ENCODE measurements at places on chromosomes 2 and 18. TPM values are rescaled to one million over a fixed set of nuclear protein-coding genes. Genes with fewer than 3 reads are reported as not detected.

DNA sequence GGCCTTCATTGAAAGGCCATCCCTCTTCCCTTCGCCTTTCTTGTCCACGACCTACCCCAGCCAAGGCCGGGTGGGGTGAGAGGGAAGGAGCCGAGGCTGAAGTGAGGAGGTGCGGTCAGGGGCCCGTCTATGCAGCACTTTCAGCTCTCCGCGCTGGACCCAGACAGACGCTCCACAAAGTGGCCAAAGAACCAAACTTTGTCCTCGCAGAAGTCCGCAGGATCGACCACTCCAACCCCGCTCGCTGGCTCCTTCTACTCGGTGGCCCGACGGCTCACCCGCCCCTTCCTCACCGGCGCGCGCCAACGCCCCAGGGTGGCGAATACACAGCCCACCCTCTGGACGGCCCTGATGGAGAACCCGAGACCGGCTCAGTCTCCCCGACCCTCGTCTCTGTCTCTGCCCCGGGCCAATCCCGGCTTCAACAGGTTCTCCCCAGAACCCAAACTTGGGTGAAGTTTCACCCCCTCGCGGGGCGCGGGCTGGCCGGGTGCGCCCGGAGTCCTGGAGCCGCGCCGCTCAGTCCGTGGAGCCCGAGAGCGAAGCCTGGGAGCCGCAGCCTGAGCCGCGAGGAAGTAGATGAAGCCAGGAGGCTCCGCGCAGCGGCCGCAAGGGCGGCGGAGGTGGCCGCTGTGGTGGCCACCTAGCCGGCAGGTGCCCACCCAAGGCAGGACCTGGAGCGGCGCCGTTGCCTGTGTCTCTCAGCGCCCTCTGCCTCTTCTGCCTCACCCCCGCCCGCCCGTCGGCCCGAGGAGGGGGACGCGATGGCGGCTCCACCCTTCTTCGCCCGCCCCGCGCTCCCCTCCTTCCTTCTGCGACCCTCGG, 26.7 kb upstream of the ALPP start:
- no peak for DNase-seq

- DNase-seq, result no peak
These were observed 32.5 kb downstream of the R3HDM1 start for GRCh38 chr2:135563793-135564192.

DNA sequence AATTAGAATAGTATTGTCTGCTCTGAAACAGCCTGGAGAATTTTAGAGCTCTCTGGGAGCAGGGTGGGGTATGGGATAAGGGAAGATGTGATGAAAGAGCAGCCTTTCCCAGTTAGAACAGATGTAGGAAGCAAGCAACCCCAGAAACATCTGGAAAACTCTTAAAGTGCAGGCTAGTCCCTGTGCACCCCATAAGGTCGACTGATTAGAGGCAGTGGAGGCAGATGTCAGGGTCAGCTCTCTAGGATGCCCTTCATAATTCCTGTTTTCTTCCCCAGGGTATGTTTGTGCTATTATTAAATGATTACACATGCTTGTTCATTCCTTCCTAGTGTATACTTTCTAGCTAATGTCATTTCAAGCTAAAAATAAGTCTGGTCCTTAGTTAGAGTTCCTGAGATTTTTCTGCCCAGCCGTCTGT, 41.7 kb downstream of the PTPRM start:
- DNase-seq, result no peak

- no peak for DNase-seq
These were observed 168.8 kb downstream of the ZNF385B start for GRCh38 chr2:179692610-179693009.

DNA sequence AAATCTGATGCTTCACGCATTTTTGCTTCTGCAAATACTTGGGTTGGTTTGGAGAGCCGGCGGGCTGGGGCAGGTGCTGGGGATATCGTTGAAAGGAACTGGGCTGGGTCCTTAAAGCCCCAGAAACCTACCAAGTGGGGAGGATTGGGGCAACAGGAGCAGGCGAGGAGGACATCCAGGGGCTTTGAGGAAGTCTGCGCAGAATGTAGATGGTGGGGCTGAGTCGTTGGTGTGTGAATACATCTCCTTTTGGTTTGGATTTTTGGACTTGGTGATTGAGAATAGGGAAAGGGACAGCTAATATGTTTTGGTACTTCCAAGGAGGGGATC, 1.1 kb downstream of the DCC start:
- no peak for DNase-seq

- DNase-seq, result no peak
These were observed 14.6 kb upstream of the MCM6 start for GRCh38 chr2:135890835-135891234.

DNA sequence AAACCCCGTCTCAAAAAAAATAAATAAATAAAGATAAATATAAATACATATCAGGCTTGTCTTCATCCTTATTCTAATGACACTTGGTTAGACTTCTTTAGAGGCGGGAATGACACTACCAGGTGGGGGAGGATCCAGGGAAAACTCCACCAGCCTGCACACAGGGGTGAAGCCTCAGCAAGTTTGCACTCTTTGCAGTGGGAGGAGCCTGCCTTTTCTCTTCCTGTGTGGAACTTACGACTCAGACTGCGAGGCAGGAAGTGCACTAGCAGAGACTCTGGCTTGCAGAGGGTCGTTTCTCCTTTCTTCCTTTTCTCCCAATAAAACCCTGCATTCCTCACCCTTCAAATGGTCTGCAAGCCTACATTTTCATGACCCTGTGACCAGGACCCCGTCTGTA, 153.6 kb upstream of the CBLN2 start:
- DNase-seq, result no peak

CCL20 gene
- 0.89 TPM for total RNA-seq

All from dermis microvascular lymphatic vessel endothelial cell (primary cell).